ENCODE measurements at places on chromosomes 3 and 15.

GRCh38 chr15:59042041-59042440 lies 54.6 kb downstream of the RNF111 start:
- no peak for DNase-seq

DNA sequence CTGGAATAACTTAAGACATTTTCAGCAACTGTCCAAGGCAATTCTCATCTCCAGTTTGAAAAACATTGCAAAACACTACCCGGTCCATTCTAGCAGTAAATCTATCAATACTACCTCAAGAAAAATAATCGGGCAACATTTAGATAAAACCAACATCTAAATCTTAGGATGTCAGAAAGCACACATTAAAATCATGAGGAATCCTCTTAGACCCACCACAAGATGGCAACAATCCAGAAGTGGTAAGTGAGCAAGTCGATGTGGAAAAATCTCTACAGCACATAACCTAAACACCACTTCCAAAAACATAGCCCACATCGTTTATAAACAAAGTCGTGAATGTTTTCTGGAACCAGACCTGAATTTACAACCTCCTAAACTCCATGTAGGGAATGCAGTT lies 5.7 kb downstream of the PLCH1 start:
- DNase-seq = no peak

- no peak for DNase-seq
Observed at GRCh38 chr3:197117114-197117513, 87.5 kb upstream of the MELTF start.

- no peak for DNase-seq
Observed at GRCh38 chr15:74141591-74141990, 11.2 kb downstream of the ISLR2 start.

GRCh38 chr15:32965897-32966296 lies 228.6 kb downstream of the FMN1 start:
- no peak for DNase-seq
